ENCODE measurements at places on chromosomes 2 and 18. TPM values are rescaled to one million over a fixed set of nuclear protein-coding genes. Genes with fewer than 3 reads are reported as not detected.

GRCh38 chr2:191252699-191253098 lies 7.5 kb downstream of the MYO1B start:
- no peak for DNase-seq

- no peak for DNase-seq
Observed at GRCh38 chr2:172113617-172114016, 10.9 kb upstream of the DLX2 start.

GRCh38 chr18:70672581-70672980 lies 383.7 kb downstream of the SOCS6 start:
- DNase-seq, result no peak

Gene COMMD1
- total RNA-seq, result 37.3 TPM

- no peak for DNase-seq
Observed at GRCh38 chr18:10588975-10589374, 63.1 kb downstream of the NAPG start.

GRCh38 chr2:11862049-11862448 lies 115.6 kb downstream of the LPIN1 start:
- DNase-seq, result no peak

DNA sequence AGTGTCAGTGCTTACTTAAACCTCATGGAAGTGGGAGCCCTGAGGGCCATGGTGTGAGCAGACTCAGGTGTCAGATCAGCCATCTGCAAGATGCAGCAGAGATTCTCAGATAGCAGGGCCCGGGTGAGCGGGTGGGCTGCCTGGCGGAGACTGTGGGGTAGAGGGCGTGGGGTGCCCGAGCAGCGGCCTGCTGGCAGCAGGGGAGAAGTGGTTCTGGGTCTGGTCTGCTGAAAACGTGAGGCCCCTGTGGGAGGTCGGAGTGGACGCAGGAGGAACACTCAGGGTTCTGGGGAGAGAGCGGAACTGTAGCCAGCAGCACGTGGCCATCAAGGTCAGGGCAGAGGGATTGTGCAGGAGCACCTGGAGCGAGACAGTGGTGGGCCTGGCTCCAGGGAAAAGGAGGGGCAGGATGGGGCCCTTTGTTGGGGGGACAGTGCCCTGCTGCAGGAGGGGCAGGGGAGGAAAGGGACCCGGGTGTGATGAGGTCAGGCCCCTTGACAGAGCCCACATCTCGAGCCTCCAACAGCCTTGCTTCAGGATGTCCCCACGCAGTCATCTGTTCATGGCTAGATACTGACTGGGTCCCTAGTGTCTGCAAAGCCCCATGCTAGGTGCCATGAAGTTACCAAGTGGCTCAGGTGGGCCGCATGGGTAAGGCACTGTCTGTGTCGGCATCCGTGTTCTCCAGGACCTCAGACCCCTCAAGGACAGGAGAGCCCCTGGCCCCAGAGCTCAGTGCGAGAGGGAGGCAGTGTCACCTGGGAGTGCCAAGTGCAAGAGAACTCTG lies 2.7 kb upstream of the ESPNL start:
- no peak for DNase-seq

GRCh38 chr18:25137197-25137472 lies 214.8 kb downstream of the ZNF521 start:
- no peak for DNase-seq

Gene SULT1C2
- total RNA-seq, result 0.62 TPM

DNA sequence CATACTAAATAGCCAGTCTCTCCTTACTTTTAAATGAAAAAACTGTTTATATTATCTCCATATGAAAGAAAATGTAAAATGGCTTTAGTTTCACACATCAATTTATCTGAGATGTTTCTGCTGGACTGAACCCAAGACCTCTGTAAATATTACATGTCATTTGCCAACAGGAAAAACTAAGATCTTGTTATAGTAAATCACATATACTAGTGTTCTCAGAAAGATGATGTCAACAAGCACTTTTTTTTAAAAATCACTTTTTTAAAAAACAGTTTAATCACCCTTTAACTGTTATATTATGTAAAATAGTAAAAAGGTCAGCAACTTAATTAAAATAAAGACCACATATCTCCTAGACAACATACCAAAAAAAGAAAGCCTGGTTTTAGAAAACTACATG lies 46.3 kb downstream of the PTPN2 start:
- DNase-seq, result no peak

GRCh38 chr2:136136931-136137330 lies 19.0 kb upstream of the CXCR4 start:
- no peak for DNase-seq

Gene BOLL
- not detected for total RNA-seq

Gene SLC23A3
- 0.31 TPM for total RNA-seq

DNA sequence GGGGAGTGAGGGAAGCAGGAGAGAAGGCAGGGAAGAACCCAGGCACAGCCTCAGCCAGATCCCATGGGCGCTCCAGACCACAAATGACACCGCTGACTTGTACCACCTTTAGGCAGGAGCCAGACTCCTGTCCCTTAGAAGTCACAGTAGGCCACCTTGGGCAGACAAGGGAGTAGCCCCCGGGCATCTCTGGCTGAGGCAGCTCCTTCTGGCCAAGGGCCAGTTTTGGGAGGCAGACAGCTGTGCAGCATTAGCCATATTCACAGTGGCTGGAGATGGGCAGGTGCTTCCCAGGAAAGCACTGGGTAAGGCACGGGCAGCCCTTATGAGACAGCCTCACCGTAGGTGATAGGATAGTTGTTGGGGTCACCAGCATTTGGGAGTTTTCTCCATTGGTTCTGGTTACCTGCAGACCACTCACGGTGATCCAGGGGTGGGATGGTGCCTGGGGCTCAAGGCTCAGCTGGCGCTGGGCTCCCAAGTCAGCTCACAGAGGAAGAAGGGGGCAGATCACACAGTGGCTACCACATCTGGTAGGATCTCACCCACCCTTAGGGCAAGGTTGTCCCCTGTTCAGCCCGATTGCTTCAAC lies 2.1 kb downstream of the ASTL start:
- no peak for DNase-seq

GRCh38 chr2:29109246-29109645 lies 6.0 kb upstream of the CLIP4 start:
- DNase-seq, result no peak

- no peak for DNase-seq
Observed at GRCh38 chr18:48292229-48292628, 117.0 kb downstream of the ZBTB7C start.

GRCh38 chr2:173086518-173087213 lies 11.0 kb downstream of the MAP3K20 start:
- DNase-seq, result no peak

- DNase-seq, result peak; percentile 49
Observed at GRCh38 chr18:66682855-66683322, 79.0 kb upstream of the CDH19 start.

DNA sequence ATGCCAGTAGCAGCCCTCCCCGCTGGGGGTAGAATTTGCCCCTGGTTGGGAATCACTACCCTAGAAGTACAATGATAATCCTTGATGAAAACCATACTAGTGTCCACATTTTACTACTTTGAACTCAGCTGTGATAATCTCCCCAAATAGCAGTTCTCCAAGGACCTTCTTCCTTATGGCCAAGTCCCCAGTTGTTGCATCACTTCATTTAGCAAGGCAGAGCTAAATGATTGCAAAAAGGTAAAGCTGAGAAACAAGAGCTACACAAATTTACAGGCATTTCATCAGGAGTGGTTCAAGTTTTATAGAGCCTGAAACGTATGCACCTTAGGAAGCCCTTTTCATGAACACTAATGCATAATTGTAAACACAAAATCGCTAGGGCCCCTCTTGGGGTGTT lies 44.9 kb upstream of the REL start:
- no peak for DNase-seq

DNA sequence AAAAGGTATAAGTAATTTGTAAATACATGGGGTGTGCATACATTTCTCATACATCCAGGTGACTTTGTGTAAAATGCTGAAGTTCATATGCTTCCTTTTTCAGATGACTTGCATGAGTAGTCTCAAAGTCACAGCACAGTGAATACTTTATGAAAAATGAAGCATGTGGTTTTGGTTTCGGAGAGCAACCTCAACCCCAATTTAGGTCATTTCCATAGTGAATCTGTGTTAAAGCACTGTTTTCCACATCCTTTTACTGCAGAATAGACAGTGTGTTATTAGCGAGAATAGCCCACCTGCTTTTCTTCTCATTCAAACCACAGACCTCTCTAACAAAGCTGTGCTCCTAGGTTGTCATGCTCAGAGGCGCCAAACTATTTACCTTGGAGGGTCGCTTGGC lies 204.4 kb upstream of the RASGRP3 start:
- DNase-seq, result no peak

DNA sequence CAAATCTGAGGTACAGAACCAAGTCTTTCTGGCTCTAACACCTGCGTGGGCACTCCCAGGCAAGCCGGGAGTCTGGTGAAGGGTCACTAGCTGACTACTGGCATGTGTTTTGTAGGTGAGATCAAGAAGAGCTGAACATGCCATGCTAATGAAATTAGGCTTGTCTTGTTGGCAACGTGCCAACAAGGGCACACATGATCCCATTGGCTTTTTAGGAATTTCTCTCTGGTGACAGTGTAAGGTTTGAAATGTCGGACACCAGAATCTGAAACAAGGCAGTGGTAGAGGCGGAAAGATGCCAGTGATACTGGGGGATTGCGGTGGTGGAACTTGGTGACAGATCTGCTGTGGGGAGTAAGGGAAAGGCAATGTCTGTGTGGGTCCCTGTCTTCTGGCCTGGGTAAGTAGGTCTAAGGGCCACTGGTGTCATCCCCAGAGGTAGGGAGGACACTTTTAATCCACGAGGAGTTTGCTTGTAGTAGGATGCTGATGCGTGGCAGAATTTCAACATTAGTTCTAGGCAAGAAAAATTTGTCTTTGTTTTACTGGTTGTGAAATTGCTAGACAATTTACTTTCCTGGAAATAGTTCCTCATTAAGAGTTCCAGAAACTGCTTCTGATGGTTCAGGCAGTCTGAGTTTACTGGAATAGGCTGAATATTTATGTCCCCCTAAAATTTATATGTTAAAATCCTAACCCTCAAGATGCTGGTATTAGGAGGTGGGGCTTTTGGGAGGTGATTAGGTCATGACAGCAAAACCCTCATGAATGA lies 52.6 kb upstream of the ACMSD start:
- no peak for DNase-seq

Gene NPAS2
- 7.2 TPM for total RNA-seq

- no peak for DNase-seq
Observed at GRCh38 chr2:64213532-64214275, 69.5 kb upstream of the PELI1 start.

DNA sequence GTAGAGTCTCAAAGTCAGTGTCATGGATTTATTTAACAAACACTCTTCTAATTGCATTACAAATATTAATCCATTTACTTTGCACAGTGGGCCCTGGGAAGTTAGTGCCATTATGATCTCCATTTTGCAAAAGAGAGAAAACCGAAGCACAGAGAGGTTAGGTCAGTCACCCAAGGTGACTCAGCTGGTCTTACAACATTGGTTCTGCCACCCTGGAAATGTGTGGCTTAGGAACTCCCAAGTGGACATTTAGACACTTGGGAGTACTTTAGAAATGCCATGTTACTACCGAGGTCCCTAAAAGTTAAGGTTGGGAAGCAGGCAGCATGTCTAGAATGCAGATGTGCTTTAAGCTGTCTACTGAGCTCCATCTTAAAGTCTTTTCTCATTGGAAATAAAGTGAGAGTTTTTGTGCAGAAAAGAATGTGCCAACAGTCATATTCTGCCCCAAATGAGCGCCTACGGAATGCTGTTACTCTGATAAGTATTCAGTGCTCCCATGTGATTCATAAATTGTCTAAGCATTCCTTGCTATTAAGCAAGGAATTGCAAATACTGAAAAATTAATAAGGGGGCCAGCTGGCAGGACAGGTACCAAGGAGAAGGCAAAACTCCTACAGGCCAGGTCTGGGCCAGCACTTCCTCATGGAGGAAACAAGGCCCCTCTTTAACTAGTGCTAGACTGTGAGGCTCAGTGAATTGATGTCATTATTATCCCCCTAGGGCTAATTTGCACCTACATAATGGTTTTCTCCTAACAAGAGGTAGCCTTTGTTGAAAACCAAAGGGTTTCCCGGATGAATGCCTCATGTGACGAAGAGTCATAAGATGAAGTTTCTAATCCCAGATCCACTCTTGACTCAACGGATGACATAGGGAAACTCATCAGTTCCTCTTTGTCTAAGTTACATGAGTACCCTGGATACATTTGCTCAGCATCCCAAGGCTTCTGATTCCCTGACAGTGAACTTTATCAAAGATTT lies 16.3 kb downstream of the NRP2 start:
- DNase-seq, result no peak

GRCh38 chr2:237863689-237864443 lies 4.4 kb downstream of the RAMP1 start:
- DNase-seq, result no peak

DNA sequence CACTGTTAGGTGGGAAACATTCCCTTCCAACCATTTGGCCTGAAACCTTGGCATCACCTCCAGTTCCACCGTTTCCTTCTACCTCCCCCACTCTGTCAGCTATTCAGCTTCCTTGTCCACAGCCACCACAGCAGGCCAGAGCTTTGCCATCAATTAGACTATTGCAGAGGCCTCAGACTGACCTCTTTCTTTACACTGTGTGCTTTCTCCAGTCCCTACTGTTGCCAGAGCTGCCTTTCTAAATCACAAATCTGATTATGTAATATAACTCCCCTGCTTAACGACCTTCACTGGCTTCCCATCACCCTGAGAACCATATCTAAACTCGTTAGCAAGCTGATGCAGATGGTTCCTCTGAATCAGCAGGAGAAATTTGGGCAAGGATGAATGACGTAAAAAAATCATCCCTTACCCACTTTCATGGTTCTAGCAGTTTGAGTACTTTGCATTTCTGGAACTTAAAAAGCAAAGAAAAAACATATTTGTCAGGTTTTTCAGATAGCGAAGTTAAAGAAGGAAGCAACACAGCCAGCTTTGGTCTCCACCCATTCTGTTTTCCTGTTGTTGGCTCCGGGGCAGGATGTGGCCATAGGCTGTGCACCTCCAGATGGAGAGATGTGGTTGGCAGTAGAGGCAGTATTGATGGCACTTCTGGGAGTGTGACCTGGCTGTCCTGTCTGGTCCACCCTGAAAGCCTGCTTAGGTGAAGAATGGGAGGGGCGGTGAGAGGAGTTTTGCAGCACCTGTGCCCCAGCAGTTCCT lies 422.1 kb downstream of the PARD3B start:
- DNase-seq, result no peak

- no peak for DNase-seq
Observed at GRCh38 chr18:6921571-6921970, 192.1 kb downstream of the ARHGAP28 start.

GRCh38 chr2:165636959-165637358 lies 157.1 kb downstream of the GALNT3 start:
- DNase-seq, result no peak

Gene CXXC1
- total RNA-seq, result 39.8 TPM

Gene PID1
- 46.2 TPM for total RNA-seq

Gene FER1L5
- total RNA-seq, result 0.47 TPM

GRCh38 chr18:54712758-54713157 lies 115.5 kb upstream of the RAB27B start:
- no peak for DNase-seq

Gene ACVR1
- 20.3 TPM for total RNA-seq

DNA sequence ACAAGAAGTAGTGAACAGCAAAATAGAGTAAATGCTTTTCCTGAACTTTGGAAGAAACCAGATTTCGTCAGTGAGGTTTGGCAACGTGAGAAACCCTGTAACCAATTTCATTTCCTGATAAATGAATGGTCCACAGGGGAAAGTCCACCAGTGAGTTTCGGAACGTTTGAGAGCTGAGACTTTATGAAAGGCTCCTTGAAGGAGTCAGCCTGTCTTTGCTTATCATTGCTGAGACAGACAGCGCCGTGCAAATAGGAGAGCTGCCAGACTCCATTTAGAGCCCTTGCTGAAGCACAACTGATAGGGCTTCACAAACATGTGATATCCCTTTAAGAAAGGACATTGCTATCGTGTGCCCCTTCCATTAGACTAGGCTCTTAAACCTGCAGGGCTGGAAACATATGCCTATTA lies 121.8 kb upstream of the SMAD7 start:
- DNase-seq, result no peak
